ENCODE measurements at places on chromosomes 3 and 15.

DNA sequence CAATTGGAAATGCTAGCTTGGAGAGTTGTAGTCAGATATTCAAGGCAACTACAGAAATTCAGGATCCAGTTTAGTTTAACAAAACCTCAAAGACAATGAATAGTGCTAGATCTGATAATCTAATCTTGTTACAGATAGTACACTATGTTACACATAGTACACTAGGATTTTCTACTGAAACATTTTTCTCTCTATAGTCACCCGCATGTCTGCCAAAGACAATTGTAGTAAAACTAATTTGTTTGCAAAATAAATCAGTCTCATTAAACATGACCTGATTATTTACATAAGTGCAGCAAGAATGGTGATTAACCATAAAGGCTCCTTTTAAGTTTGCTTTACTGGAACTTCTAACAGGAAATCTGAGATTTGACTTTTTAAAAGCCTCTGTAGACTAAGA, 52.0 kb downstream of the ILDR1 start:
- no peak for DNase-seq

DNA sequence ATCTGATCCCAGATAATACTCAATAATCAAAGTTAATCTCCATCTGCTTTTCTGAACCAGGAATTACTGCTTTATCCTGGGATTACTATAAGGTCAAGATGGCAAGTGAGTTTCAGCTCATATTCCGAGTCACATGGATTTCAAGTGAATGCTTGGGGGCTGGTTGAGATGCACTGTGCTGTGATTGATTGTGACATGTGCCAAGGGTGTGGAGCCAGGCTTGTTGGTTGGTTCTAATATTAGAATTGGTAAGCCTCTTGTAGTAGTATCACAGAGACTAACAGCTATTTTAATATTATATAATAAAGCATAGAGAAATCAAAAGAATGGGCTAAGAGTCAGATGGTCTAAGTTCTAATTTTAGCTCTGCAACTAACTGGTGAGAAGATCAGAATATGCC, 74.2 kb upstream of the ICE2 start:
- no peak for DNase-seq

DNA sequence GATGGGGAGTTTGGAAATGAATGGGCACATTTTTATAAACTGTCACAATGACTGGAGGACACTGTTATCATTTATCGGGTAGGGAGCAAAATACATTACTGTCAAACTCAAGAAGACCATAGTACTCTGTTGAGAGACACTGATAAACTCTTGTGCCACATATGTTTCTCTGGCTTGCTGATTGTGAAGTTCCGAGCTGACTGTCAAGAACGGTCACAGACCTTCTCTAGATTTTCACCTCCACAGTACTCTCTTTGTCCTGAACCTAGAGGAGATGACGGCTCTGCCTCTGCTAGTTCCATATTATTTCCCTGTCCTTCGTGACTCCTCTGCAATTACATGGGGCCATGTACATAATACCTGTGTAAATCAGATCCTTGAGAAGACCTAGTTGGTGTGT, 451.9 kb downstream of the LPP start:
- DNase-seq: no peak

- DNase-seq: no peak
These were observed 17.2 kb downstream of the ATRIP start for GRCh38 chr3:48463703-48464102.

GRCh38 chr15:73981761-73982221, 10.3 kb downstream of the STOML1 start:
- no peak for DNase-seq

DNA sequence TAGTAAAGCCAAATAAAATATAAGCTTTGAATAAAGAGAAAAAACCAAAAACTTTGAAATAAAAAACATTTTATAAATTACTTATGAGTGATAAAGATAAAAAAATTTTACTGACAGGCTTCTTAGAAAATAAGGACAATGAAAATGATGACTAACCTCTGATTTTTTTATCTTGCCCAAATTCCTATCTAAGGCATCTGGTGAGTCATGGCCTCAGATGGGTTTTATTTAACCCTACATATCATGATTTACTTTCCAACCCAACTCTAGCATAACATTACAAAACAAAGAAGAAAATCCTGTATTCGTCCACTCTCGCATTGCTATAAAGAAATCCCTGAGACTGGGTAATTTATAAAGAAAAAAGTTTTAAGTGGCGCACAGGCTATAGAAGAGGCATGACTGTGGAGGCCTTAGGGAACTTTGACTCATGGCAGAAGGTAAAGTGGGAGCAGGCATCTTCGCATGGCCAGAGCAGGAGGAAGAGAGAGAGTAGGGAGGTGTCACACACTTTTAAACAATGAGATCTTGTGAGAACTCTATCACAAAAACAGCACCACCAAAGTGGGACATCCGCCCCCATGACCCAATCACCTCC, 152.1 kb downstream of the NEK10 start:
- no peak for DNase-seq

Data from effector memory CD8-positive, alpha-beta T cell (primary cell).